ENCODE measurements at places on chromosomes 1 and 21.

DNA sequence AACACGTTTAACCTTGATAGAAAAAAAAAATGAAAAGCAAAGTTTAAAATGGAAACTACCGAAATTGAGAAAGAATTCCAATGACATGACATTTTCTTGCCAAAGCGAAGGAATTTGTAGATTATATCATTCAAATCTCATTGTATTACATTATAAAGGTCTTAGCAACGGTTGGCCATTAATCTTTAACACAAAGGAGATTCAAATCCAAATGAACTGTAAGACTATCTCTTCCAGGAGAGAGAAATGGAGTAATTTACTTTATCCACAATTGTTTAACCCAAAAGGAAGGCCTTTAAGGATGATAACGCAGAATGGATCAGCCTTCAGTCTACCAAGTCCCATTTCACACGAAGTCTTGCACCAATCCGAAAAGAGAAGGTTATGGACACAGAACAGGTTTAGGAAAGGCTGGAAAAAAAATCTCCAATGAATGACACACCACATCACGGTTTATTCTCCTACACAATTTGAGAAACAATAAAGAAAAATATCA, 1.5 kb downstream of the ENAH start:
- DNase-seq: no peak

DNA sequence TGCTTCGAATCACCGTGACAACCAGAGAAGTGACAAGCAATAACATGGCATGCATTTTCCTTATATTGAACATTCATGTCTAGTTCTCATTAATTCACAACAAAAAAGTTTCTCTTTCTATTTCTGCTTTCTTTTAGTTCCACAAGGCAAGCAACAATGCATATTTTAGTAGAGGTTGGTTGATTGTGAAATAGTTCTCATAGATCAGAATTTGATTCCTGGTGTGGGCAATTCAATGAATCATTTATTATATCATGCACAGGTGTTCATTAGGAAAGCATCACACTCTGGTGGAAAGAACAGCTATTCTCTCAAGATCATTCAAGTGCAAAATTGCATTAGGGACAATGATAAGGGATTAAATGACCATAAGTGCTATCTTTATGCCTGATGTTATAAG, 980.9 kb downstream of the BRINP3 start:
- no peak for DNase-seq

DNA sequence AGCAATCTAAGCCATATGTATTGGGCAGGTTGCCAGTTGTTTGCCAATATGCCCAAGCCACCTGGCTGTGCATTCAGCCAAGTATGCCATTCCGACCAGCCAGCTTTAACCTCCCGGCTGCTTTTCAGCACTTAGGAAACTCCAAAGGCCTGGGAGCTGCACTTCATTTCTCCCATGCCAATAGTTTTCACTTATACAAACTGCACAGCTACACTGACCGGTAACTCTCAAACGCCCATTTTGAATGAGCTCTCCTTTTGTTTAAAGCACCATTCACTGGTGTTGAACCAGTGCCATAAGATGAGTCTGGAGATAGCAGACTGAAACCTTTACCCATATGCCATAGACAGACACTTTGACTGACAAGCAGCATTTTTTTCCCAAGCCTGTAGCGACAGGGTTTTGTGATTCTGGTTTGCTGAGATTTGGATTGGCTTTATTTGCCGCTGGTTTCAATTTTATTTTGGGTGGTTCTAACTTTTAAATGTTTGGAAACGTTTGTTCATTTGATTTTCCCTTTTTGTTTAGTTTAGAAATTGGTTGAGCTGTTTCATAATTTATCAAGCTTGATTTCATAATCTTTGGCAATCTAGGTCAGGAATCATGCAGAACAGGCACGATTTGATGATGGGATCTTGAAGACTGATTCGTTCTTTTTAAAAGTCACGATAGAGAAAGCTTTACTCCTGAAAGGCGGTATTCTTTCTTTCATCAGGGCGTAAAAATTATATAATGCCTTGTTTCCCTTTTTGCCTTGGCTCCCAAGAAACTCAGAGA, 144.6 kb downstream of the NFIA start:
- DNase-seq: no peak

DNA sequence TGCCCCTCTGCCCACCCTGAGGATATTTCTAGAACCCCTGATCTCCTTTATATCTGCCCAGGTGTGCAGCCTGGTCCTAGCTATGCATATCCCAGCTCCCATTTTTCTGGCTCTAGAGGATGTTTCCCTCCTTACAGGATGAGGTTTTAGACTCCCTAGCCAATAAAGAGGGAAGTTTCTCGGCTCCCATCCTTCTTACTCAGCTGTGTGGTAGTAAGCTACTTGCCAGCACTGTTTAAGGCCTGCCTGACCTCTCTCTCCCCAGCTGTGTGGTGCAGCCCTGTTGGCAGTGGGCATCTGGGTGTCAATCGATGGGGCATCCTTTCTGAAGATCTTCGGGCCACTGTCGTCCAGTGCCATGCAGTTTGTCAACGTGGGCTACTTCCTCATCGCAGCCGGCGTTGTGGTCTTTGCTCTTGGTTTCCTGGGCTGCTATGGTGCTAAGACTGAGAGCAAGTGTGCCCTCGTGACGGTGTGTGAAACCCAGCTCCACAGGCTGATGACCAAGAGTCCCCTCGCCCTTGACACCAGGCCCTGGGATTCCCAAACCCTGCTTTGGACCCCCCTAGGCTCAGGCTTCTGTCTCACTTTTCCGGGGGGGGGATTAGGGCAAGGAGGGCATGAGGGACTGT, 7.8 kb upstream of the P3R3URF start:
- DNase-seq: no peak

GRCh38 chr1:158007667-158008386, 14.4 kb downstream of the KIRREL1 start:
- no peak for DNase-seq

GRCh38 chr1:93845538-93846205, 33.3 kb downstream of the DNTTIP2 start:
- DNase-seq: no peak

GRCh38 chr1:37739222-37739621, 25.7 kb downstream of the EPHA10 start:
- DNase-seq: no peak

GRCh38 chr1:225684741-225685140, 31.8 kb upstream of the ENAH start:
- DNase-seq: no peak

GRCh38 chr21:33836408-33836807, 79.2 kb downstream of the ATP5PO start:
- no peak for DNase-seq

- no peak for DNase-seq
Observed at GRCh38 chr1:65393347-65393746, 27.1 kb upstream of the LEPR start.

DNA sequence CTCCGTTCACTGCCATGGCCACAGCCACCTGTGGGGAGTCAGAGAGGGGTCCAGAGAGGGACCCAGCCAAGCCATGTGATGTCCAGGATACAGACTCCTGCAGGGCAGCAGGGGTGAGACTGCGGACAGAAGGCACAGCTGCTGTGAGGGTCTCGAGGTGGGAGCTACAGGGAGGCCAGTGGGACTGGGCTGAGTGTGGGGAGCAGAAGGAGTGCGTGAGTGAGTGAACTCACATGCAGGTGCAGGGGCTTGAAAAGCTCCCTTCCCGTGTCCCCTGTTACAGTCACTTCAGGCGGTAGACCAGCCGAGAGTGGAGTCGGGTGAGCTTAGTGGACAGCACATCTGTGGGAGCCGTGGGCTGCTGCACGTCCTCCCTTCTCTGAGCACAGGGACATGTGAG, 42.4 kb downstream of the S100B start:
- no peak for DNase-seq

DNA sequence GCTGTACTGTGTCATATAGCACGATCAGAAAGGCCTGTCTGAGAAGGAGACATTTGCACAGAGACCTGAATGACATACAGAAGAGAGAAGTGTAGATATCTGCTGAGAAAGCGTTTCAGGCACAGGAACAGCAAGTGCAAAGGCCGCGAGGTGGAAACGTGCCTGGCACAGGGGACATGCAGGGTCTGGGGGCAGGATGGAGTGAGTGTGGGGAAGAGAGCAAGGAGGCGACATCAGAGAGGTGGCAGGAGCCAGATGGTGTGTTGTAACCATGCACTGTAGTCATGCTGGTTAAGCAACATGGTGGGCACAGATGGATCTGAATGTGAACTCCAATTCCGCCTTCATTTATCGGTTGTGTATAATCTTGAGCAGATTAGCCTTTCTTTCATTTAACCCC, 13.0 kb downstream of the KRTCAP2 start:
- no peak for DNase-seq

DNA sequence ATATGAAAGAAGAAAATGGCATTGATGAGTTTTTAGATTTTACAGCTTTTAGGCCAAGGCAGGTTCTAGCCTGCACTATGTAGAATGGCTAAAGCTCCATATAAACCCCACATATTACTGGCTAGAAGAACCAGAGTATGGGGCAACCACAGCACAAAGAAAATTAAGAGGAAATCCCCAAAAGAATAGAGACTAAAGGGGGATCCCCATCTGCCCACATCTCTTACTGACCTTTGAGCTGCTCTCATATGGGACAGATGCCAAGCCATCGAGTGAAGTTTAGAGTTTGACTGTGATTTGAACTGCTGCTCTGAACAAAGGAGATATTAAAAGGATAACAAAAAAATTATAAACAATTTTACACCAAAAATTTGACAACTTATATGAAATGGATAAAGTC, 102.2 kb upstream of the HAO2 start:
- no peak for DNase-seq

- DNase-seq: no peak
Observed at GRCh38 chr21:37005548-37006485, 685 bp upstream of the RIPPLY3 start.

- no peak for DNase-seq
Observed at GRCh38 chr1:154867841-154868605, 2.1 kb downstream of the KCNN3 start.

DNA sequence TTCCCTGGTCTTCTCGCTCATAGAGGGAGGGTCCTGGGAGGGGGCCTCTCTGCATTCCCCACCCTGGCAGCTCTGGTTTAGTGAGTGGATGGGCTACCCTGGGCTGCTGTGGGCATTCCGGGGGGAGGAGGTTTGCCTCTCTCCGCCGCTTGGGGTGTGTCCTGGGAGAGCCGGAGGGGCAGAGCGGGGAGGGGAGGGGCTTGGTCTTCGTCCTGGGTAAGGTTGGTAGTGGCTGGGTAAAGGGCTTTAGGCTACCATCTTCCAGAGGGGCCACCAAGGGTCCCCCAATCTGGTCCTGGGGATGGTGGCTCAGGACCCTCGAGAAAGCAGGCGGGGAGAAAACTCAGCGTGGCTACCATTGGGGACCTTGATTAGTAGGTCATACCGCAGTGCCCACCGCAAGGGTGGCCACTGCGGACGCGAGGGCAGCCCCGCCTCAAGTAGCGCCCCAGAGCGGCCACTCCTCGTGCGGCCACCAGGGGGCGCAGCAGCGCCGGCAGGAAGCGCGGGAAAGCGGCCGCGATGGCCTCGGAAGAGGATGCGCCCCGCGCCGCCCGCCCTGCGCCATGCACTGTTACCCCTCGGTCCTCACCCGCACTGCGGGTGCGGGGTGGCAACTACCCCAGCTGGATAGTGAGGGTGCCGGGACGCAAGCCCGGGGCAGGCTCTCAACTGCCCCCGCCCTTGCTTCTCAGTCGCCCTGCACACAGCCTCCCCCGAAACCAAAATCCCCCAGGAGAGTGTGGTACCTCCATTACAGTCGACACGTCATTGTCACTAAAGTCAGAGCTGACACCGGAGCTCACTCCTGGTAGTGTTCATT, 44.1 kb upstream of the SLC25A33 start:
- DNase-seq: peak; percentile 24

GRCh38 chr1:183881387-183882131, 76.6 kb downstream of the RGL1 start:
- DNase-seq: peak; percentile 25

GRCh38 chr1:29803486-29803885, 567.2 kb downstream of the PTPRU start:
- no peak for DNase-seq

- DNase-seq: no peak
Observed at GRCh38 chr1:41436281-41437010, 48.0 kb downstream of the EDN2 start.

GRCh38 chr1:246081856-246082668, 425.0 kb downstream of the SMYD3 start:
- DNase-seq: no peak

DNA sequence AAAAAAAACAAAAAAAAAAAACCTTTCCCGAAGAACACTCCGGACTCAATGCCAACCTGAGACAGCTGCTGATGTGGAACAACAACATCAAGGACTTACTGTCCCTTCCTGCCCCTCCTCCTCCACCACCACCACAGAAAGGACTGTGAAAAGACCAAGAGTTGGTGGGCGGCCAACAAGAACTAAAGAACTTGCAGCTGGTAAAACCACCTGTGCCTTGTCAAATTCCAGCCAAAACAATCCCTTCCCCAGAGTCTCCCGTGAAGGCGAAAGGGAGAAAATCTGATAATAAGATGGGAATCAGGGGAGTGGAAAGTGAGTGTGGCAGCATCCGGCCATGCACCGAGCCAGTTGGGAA, 88.9 kb downstream of the PROX1 start:
- no peak for DNase-seq

- DNase-seq: no peak
Observed at GRCh38 chr1:5565281-5566125, 426.7 kb downstream of the NPHP4 start.

- no peak for DNase-seq
Observed at GRCh38 chr21:36575306-36575705, 95.4 kb upstream of the CLDN14 start.

All from thymus (tissue), 14 donors.